ENCODE measurements at places on chromosomes 5 and 9.

- DNase-seq, result no peak
Measured at GRCh38 chr5:156913719-156914370, 49.2 kb downstream of the TIMD4 start.

GRCh38 chr5:32143617-32144377 lies 30.3 kb downstream of the GOLPH3 start:
- DNase-seq, result no peak

DNA sequence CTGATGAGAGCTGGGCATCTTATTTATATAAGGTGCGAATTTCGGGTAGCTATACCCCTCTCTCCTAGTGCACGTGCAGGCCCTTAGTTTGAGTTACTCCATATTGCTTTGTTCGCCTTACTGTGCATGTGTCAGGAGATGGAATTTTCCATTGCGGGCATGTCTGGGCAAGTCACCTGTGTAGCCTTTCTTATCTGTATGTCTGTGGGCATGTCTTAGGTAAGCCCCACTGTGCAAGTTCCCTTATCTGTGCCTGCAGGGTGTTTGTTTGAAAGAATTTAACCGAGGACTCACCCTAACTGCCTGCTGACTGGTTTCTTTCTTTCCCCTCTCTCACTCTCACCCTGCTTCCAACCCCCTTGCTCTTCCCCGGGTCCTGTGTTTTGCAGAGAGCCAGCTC lies 140.7 kb upstream of the RANBP3L start:
- no peak for DNase-seq

DNA sequence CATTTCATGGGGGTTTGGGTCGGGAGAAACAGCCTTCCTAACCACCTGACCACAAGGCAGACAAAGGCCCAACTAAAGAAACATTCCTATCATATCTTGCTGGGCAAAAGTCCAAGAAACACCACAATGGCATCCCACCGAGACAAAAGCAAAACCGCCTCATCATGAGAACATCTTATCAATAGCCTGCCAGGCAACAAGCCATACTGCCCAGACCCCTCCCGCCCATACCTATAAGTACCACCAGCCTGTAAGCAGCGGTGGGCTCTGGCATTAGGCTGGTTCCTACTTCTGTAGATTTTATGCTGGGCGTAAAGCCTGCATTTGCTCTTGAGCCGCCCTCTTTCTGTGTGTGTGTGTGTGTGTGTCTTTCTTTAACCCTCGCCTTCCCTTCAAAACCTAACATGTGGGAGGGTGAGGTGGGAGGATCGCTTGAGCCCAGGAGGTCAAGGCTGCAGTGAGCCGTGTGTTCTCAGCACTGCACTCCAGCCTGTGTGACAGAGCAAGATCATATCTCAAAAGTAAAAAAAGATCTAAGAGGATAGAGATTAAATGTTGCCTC lies 56.9 kb downstream of the PDE6A start:
- no peak for DNase-seq

GRCh38 chr9:26129217-26129616 lies 451.0 kb upstream of the TUSC1 start:
- peak; percentile 2 for DNase-seq

- DNase-seq, result peak; percentile 85
Measured at GRCh38 chr5:36743891-36744772, 132.4 kb upstream of the NIPBL start.

DNA sequence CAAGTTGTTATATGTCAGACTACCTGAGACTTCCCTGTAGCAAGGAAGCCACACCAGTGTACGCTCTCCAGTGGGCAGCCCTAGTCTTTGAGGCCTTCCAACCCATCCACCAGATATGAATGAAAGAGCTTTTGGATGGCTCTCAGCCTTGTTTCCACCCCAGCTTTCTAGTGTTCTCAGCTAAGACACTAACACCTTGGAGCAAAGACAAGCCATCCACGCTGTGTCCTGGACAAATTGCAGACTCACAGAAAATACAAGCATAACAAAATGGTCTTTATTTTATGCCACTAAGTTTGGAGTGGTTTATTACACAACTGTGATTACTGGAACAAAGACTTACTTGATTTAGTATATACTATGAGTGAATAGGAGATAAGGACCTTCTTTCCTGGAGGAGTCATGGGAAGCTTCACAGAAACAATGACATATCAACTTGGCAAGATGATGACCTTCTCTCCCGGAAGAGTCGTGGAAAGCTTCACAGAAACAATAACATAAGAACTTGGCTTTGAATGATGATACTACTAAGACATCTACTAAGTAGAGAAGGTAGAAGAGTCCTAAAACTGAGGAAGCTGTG lies 134.0 kb upstream of the VCAN start:
- DNase-seq, result no peak

DNA sequence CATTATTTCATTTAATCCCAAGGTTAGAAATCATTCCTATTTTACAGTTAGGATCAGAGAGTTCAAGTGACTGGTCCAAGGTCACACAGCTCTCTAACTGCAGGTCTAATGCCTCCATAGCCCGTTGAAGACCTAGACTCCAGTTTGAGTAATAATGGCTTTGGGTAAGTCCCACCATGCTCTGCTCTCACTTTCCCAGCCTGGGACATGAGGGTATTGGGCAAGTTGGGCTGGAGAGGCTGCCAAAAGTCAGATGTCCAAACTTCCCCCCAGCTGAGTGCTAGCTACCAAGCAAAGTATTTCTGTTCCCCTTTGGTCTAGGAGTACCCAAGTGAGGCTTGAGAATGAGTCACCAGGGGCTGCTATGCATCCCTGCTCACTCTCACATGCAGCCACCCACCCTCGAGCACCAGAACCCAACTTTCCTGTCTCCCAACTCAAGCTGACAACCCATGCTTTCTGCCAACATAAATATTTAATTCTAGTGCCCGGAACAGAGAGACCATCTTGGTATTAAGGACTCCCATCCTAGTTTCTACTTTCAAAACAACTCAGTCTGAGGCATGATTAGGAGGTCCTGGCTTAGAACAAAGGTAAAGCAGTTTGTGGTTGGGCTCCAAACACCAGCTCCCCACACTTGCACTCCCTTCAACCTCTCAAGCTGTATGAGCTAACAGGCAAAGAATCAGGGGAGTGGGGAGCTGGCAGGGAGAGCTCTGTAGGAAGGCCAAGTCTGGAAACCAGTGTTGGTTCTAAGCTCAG lies 236.5 kb upstream of the TRIM32 start:
- DNase-seq, result no peak

GRCh38 chr5:32534041-32534440 lies 51.3 kb upstream of the SUB1 start:
- DNase-seq, result no peak

GRCh38 chr5:139667001-139667729 lies 19.0 kb downstream of the CXXC5 start:
- no peak for DNase-seq

DNA sequence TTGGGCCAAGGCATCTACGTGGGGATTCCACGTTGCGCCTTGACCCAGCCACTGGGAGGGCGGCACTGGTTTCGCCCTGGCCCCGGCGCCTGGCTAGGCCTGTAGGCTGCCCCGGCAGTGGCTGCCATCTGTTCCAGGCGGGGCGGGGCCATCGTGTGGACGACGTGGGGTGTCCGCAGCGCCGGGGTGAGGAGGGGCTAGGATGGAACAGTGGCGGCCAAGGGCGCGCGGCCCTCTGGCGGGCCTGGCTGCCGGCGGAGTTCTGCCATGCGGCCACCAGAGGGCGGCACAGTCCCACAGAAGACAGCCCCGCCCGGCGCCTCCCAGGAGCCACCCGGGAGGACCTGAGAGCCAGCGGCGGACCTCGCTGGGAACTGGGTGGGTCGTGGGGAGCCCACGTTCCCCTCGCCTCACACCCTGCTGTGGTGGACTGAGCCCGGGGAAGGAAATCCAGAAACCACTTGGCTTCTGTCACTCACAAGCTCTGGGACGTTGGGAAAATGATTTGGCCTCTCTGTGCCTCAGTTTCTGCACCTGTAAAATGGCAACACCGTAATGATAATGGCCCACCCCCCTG lies 22.6 kb upstream of the RAPGEF1 start:
- DNase-seq, result peak; percentile 78

GRCh38 chr5:163623986-163624385 lies 118.6 kb downstream of the MAT2B start:
- DNase-seq, result no peak

DNA sequence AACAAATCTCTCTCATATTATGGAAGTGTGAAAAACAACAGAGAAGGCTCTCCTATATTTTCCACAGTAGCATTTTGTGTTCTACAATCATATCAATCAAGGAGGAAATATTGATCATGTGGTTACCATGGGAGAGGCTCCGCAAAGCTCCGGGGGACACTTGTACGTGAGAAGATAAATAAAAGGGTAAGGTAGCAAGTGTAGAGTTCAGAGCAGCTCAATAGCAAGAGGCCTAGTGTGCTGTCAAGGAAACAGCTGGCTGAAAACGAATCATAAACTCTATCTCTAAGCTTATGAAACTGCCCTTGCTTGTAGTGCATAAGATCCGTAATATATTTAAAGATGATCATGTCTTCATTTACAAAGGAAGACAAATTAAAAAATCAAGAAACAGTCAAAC lies 57.5 kb downstream of the CDH18 start:
- DNase-seq, result no peak

GRCh38 chr5:54518146-54518817 lies 723 bp downstream of the SNX18 start:
- DNase-seq, result no peak

- DNase-seq, result peak; percentile 52
Measured at GRCh38 chr5:8908055-8908683, 637.7 kb downstream of the SEMA5A start.

- DNase-seq, result no peak
Measured at GRCh38 chr5:139662617-139663016, 14.5 kb downstream of the CXXC5 start.

- DNase-seq, result no peak
Measured at GRCh38 chr5:154370119-154370518, 75.7 kb upstream of the SAP30L start.

DNA sequence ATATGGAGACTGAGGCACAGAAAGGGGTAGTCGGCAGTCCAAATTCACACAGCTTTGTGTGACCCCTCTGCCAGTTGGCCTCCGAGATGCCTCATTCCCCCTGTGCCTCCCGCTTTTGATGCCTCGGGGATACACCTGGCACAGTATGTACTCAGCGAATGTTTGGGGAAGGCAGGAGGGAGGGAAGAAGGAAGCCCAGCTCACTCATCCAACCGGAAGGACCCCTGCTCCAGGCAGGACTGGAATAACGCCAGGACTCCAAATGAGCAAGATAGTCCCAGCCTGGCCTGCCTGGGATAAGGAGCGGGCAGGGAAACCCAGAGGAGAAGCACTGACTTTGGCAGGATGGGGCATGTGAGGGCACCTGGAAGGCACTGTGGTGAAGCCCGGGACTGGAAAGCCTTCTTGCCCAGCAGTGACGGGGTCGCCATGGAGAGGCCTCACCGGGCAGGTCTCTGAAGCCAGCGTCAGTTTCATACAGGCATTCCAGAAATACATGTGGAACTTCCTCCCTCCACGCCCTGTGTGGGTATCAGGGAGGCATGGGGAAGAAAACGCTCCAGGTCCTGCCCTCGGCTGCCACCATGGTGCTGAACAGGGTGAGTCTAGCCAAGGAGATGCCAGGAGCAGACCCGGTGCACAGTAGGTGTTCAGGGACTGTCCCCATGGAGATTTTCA lies 20.3 kb downstream of the LMX1B start:
- DNase-seq, result no peak

DNA sequence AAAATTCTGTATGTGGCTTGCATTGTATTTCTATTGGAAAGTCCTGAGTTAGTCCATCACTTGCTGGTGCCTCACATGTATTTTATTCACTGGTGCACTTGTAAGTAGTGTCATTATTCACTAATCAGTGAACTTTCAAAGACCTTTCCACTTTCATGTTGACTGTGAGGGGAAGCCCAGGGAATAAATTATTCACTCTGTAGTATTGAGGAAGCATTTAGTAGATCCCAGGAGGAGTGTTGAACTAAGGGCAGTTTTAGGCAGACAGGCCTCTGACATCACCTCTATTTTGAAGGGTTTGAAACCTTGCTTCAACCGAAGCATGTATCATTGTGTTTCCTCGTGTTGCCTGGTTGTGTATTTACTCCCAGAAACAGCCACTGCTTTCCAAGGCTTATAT lies 705.4 kb upstream of the RIOK2 start:
- no peak for DNase-seq

GRCh38 chr5:37873988-37874387 lies 34.1 kb upstream of the GDNF start:
- DNase-seq, result no peak

DNA sequence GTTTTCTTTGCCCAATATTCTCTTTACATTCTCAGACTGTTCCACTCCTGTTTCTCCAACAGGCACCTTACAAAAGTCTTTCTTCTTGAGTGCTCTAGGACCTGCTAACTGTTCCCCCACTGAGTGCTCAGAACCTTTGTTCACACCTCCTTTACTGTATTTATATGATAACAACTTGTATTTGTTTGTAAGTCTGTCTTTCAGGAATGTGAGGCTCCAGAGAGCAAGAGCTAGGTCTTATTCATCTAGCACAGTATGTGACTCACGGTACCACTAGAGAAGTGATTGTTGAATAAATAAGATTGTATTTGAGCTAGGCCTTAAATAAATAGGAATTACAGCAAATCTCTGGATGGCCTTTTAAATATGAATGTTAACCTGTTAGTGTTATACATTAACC lies 42.5 kb upstream of the MYOT start:
- DNase-seq, result no peak

- no peak for DNase-seq
Measured at GRCh38 chr5:154365823-154366222, 80.0 kb upstream of the SAP30L start.

- DNase-seq, result peak; percentile 45
Measured at GRCh38 chr9:126146254-126147145, 180.1 kb upstream of the MVB12B start.

DNA sequence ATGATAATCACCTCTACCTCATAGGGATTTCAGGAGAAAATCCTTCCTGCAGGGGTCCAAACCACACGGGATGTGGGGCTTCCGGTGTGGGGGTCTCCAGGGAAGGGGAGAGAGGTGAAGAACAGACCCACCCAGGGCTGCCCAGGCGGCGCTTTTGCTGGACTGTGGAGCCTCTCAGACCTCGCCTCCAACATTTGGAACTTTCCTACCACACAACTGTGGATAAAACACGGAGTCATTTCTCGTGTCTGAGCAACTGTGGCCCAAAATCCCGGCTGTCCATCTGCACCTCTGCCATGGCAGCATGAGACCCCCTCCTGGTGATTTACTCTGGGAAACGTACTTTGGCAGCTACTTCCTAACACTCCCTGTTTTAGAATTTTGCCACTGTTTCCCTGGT lies 307.8 kb upstream of the IRX4 start:
- DNase-seq, result no peak

- no peak for DNase-seq
Measured at GRCh38 chr5:103617090-103617489, 54.5 kb upstream of the NUDT12 start.

All from RKO (cell line).